ENCODE measurements at places on chromosomes 13 and 19. TPM values are rescaled to one million over a fixed set of nuclear protein-coding genes. Genes with fewer than 3 reads are reported as not detected.

LIM2 gene
- not detected for total RNA-seq

COL4A2 gene
- total RNA-seq, result 2,384 TPM

IL12RB1 gene
- under 0.01 TPM for total RNA-seq

TINCR gene
- total RNA-seq, result not detected

ETV2 gene
- 0.30 TPM for total RNA-seq

ZGLP1 gene
- total RNA-seq, result 0.59 TPM

LILRA2 gene
- total RNA-seq, result not detected

SIGLEC8 gene
- total RNA-seq, result not detected

METTL21C gene
- total RNA-seq, result not detected

ZNF493 gene
- total RNA-seq, result 14.9 TPM

FCER2 gene
- total RNA-seq, result not detected

RNF126 gene
- 29.8 TPM for total RNA-seq

MEIOSIN gene
- not detected for total RNA-seq

AP2S1 gene
- 247 TPM for total RNA-seq

CGB1 gene
- total RNA-seq, result not detected

LRRC25 gene
- total RNA-seq, result not detected

ZNF730 gene
- total RNA-seq, result 2.1 TPM

SULT2A1 gene
- total RNA-seq, result not detected

NLRP8 gene
- total RNA-seq, result not detected

ATXN8OS gene
- not detected for total RNA-seq

KLK5 gene
- not detected for total RNA-seq

CD79A gene
- total RNA-seq, result under 0.01 TPM

PCDH20 gene
- not detected for total RNA-seq

C1QTNF9 gene
- total RNA-seq, result not detected

FFAR3 gene
- total RNA-seq, result not detected

ZNF528 gene
- total RNA-seq, result 32.8 TPM

C13orf42 gene
- total RNA-seq, result not detected

FAM216B gene
- total RNA-seq, result not detected

SIGLEC6 gene
- total RNA-seq, result not detected

ZNF177 gene
- total RNA-seq, result 2.1 TPM

VAV1 gene
- total RNA-seq, result not detected

TBXA2R gene
- 0.89 TPM for total RNA-seq

KLHL1 gene
- total RNA-seq, result not detected

SNRNP70 gene
- 86.7 TPM for total RNA-seq

PALM3 gene
- 0.30 TPM for total RNA-seq

ADM5 gene
- total RNA-seq, result 0.59 TPM

KCTD15 gene
- 60.5 TPM for total RNA-seq

SUPT5H gene
- total RNA-seq, result 92.6 TPM

SIGLEC10 gene
- not detected for total RNA-seq

GPI gene
- total RNA-seq, result 348 TPM

EFNB2 gene
- total RNA-seq, result 63.7 TPM

USHBP1 gene
- 0.05 TPM for total RNA-seq
